ENCODE measurements at places on chromosomes 2 and 18.

DNA sequence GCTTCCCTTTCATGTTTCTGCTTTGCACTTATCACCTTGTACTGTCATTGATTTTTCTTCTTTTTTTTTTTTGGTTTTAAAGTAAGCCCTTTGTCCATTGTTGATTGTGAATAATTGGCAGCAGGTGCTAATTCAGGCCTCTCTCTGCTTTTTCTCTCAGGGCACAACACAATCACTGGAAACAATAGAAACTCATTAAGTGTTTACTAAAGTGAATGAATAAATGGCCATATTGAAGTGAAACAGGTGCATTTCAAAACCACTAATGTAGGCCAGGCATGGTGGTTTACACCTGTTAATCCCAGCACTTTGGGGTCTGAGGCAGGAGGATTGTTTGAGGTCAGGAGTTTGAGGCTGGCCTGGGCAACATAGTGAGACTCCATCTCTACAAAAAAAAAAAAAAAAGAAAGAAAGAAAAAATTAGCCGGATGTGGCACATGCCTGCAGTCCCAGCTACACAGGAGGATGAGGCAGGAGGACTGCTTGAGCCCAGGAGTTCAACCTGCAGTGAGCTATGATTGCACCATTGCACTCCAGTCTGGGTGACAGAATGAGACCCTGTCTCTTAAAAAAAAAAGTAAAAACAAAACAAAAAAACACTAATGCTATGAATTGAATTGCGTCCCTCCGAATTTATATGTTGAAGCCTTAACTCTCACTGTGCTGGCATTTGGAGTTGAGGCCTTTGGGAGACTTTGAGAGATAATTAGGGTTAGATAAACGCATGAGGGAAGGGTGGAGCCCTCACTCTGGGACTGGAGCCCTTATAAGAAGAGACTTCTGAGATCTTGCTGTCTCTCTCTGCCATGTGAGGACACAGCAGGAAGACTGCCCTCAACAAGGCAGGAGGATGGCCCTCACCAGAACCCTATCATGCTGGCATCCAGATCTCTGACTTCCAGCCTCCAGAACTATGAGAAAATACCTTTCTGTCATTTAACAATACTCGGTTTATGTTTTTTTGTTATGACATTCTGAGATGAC lies 19.9 kb downstream of the SLC38A11 start:
- DNase-seq, result no peak

- no peak for DNase-seq
Observed at GRCh38 chr2:205727174-205727573, 44.9 kb downstream of the NRP2 start.

- DNase-seq, result no peak
Observed at GRCh38 chr2:225270053-225270452, 129.5 kb upstream of the NYAP2 start.

DNA sequence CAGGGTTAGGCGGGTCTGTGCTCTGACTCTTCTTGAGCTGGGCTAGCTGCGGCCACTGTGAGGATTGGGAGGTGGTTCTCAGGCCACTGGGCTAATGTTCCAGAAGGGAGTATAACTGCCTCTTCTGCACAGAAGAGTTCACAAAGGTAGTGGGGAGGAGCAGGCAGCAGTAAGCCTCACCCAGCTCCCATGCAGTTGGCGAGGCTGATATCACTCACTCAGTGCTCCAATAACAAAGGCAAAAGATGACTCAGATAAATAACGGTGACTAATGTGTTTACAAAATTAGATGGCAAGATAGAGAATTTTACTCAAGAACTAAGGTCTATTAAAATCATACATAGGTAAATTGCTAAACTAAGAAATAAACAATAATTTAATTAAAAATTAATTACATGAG lies 174.2 kb upstream of the TMEM200C start:
- no peak for DNase-seq

- DNase-seq, result no peak
Observed at GRCh38 chr2:159614534-159615366, 1.6 kb downstream of the BAZ2B start.

DNA sequence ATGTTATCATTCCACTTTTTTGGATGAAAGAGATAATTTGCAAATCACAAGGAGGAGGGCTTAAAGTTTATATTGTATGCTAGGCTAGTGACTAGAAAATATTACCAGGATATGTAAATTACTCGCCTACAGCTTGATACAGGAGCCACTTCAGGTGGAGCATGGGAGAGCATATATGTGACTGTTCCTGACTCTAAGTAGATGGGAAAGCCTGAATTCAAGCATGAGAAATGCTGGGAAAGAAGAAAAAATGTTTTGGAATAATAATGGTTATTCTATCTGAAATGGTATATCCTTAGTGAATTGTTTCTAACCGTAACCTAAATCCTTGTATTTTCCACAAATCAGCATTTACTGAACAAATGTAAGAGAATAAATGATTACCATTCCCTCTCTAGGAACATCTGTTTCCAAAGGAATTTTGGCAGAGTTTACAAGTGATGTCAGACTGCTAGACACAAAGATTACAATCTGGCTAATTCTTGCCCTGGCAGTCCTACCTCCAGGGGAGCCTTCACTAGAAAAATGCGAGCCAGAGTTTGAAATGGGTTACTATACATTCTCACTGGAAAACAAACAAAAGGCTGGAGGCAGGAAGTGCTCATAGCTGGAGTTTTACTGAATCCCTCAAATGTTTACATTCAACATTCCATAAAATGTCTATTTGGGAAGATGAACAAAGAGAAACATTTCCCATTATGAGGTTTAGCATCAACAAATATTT lies 129.4 kb upstream of the MAPRE2 start:
- no peak for DNase-seq

- DNase-seq, result no peak
Observed at GRCh38 chr2:116133381-116133942, 1681.0 kb upstream of the DDX18 start.

DNA sequence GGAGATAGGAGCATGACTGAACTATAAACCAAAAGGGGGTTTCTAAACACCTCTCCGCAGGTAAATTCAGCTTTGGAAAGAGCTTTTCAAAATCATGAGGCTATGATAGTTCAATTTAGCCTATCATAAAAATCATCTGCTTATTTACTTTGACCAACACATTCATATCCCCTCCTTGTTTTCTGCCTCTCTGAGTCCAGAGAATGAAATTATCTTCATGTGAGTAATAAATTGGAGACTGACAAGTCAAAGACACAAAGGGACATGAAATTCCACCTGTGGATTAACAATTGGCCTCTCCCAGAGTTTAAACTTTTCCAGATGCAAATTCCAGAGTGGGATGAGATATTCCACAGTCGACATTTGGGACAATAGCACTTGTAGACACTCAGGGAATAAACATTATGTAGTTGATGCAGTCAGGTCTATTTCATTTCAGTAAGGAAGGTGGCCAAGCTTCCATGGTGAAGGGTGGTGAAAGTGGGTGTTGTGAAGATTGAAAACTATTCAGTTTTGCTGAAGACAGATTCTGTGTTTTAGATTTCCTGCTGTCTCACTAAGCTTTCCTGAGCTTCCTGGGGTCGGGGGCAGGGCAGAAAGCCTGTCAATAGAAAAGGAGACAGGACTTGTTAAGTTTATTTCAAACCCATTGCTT lies 84.7 kb downstream of the CDC42EP3 start:
- no peak for DNase-seq

GRCh38 chr2:24073816-24074215 lies 2.3 kb downstream of the SF3B6 start:
- no peak for DNase-seq

DNA sequence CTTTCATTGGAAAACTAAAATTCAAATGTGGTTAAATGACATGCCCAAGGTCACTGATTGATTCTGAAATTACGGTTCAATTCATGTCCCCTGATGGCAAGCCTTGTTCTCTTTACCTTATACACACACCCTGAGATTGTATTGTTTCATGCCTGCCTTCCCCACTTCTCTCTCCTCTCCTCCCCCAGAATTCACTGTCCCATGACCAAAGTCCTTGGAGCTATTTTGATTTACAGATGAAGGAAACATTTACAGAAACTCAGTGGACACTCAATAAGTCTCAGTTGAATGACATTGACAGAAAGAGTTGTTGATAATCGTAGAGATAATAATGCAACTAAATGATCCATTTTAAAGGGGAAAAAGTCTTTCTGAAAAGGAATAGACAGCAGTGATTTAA lies 33.1 kb upstream of the SIX2 start:
- DNase-seq, result no peak

GRCh38 chr2:23091900-23092299 lies 293.1 kb upstream of the KLHL29 start:
- DNase-seq, result no peak

DNA sequence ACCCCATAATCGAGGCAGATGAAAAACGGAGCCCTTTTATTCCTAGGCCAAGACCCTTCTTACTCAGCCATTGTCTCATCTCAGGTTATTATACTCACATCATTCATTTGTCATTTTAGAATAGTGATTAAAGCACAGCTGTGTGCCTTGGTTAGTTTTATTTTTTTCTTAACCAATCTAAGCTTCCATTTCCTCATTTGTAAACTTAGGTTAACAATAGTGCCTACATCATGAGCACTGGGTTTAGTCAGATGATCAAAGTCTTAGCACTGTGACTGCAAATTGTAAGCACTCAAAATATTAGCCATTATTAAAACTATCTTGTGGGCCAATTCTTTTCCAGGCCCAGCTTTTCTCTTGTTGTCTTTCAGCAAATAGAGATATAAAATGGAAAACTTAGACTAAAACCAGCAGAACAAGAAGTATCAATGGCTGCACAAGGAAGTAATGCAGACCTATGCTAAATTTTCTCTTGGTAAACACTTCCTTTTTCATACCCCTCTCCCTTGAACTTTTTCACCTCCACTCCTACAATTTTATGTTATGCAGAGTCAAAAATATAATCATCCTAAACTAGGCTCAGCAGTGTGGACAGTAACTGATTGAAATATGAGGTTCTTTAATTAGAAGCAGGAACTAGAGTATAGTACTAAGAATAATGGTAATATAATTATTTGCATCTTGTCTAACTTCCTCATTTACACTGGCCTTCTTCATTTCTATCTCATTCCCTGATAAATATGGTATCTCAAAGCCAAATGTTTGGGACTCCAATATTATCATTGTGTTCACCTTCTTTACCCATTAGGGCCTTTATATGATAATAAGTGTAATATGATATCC lies 21.5 kb upstream of the GALNT3 start:
- DNase-seq, result no peak

- no peak for DNase-seq
Observed at GRCh38 chr2:190126798-190127197, 64.3 kb upstream of the MSTN start.

DNA sequence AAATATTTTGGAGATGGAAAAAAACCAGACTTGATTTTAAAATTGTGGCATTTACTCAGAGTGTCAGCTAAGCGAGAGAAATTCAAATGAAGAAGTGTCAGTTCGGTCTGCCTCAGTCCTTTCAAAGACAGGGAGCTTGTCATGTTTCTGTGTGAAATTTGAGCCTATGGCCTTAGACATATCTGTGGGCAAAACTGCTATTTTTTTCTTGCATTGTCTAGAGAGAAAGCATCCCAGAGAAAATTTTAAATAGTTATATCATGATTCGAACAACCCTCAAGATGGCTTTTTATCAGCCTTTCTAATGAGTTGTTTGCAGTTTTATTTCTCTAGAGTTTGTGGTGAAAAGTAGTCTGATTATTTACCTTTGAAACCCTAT lies 50.2 kb upstream of the KCNE4 start:
- no peak for DNase-seq

GRCh38 chr18:8139891-8140406 lies 469.3 kb upstream of the RAB12 start:
- DNase-seq, result no peak

DNA sequence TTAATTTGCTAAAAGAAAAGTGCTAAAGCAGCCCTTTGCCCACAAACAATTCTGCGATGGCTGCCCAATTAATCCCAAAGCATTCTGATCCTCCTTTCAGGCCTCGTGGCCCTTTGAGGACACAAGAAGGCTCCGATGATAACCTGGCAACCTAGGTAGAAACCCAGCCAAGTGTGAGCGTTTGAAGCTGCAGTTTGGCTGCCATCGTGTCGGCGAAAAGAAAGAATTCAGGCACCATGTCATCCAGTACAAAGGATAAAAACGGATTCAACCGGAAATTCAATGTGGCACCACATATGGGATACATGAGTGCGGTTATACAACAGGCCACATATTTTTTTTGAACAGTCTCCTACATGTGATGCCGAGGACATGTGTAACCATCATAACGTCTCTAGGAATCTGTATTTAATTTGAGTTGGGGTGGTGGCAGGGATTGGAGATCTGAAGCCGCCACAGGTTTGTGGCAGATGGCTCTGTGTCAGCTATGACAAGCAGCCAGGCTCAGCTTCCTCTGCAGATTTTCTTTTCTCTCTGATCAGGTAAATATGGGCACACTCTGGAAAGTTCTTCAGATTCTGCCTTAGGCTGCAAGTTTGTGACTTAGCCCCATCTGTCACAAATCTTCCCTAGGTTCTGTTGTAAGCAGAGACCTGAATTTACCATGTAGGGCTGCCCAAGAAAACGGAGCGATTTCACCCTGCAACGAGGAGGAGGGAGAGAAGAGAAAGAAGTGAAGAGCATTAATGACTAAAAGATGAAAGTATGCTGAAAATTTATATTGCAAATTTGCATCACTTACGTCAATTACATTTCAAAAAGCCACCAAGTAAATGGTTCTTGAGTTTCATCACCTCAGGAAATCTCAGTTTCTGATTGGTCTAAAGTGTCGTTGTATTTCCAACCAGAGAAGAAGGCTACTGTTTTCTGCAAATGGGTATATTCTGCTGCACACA lies 573.2 kb downstream of the ZEB2 start:
- DNase-seq, result no peak

- DNase-seq, result no peak
Observed at GRCh38 chr2:239819091-239819973, 205.8 kb downstream of the NDUFA10 start.

DNA sequence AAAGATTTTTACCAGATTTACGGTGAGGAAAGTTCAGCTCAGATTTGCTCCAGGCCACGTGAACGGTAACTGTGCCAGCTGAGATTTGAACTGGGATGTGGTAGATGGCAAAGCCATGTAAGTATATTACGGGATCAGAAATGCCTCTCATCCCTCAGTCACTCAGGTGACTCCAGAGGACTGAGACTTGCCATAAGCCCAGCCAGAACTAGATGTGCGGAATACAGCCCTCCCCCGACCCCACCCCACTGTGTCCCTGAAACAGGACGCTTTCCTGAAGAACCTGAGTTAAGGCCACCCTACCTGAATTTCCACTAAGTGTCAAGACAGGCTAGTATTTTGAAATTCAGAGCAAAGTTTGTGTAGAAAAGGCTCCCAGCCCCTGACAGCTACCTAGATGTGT lies 1.3 kb upstream of the FHL2 start:
- no peak for DNase-seq
